ENCODE measurements at places on chromosomes 16 and 17. TPM values are rescaled to one million over a fixed set of nuclear protein-coding genes. Genes with fewer than 3 reads are reported as not detected.

TBC1D3I gene
- not detected for total RNA-seq

WNK4 gene
- total RNA-seq, result not detected

UMOD gene
- total RNA-seq, result not detected

USP43 gene
- total RNA-seq, result 0.24 TPM

ABCC6 gene
- total RNA-seq, result 2.0 TPM

NUP85 gene
- 28.6 TPM for total RNA-seq

PMP22 gene
- 163 TPM for total RNA-seq

ROGDI gene
- total RNA-seq, result 53.6 TPM

HES7 gene
- total RNA-seq, result 0.38 TPM

C16orf96 gene
- total RNA-seq, result 0.10 TPM

SLC35B1 gene
- total RNA-seq, result 48.8 TPM

ANKFY1 gene
- 23.2 TPM for total RNA-seq

DNA sequence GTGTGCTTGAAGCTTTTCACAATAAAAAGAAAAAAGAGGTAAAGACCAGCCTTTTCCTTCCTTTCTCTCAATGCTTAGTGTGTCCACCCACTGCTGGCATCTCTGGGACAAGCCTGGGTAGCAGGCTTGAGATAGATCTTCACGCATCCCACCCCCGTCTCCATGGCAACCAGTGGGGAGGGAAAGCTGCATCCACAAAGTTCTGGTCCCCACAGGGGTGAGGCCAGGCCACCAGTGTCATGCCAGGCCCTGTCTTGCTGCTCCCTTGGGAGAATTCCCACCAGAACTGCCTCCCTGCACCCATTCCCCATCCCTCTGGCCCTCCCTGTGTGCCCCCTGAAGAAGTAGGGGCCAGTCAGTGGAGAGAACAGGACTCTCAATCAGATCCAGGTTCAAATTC, 259.9 kb downstream of the MRTFB start:
- no peak for DNase-seq

- no peak for DNase-seq
Observed at GRCh38 chr17:10447026-10447931, 22.1 kb downstream of the MYH4 start.

DNA sequence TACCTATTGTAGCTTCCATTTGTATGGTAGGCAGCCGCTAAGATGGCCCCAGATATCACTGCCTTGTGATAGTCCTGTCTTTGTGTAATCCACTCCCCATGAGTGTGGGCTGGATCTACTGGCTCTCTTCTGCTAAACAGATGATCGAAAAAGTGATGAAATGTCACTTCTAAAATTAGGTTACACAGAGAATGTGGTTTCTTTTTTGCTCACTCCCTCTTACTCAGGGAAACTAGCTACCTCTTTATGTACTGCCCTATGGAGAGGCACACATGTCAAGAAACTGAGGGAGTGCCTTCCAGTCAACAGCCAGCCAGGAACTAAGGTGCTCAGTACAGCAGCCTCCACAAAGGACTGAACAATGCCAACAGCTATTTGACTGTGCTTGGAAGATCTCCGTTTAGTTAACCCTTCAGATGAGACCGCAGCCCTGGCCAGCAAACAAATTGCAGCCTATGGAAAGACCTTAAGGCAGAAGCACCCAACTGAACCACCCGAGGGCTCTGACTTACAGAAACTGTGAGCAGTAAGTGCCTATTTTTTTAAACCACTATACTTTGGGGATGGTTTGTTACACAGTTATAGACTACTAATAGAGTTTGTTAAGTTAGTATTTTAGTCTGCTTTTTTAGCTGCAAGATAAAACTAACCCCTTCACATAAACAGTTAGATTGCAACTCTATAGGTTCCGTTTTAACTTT, 113.2 kb upstream of the MAF start:
- no peak for DNase-seq

DNA sequence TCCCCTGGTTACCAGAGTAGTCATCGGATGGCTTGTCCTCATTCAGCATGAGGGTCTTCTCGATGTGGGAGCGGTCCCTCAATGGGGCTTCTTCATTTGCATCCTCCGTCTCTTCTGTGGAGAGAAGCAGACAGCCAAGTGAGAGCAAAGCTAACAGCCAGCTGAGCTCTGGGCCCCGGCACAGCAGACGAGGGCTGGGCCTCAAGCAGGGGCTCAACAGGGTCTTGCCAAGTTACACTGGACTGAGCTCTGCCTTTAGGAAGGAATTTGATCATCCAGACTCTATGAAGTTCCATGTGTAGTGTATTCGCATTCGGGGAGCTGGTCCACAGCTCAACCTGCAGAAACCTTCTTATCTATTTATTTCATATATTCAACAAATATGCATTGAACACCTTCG, 37.4 kb downstream of the SRL start:
- no peak for DNase-seq

DNA sequence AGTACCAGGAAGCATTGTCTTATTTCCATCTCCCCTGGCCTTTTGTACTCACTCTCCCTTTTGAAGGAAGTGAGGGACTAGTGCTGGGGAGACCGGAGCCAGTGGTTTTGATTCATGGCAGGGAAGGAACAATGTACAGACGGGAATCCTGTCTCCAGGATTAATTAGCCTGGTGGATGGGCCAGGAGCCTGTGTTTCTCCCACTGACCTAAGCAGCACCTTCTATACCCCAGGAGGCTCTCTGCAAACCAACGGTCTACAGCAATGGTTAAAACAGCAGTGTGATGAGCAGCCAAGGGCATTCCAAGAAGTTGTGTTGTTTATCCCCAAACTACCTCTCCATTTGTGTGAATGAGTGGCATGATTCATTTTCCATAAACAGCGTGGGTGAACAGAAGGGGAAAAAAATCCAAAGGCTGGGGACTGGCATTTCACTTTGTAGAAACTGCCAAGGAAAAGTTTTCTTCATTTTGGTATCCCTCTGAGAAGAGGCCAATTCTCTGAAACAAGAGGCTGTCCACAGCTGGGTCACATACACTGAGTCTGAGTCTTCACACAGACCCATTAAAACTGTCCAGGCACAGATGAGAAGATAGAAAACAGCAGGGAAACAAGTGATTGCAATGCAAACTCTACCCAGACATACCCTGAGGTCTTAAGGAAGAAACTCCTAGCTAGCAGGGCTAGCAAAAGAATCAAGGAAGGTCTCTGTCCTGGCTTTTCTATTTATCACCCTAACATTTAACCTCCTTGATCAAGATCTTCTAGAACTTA, 18.1 kb downstream of the ANKFN1 start:
- DNase-seq, result no peak

GRCh38 chr16:15928261-15929104, 20.9 kb upstream of the ABCC1 start:
- no peak for DNase-seq

GRCh38 chr17:40466298-40466971, 23.2 kb downstream of the IGFBP4 start:
- DNase-seq, result no peak

GRCh38 chr17:17928398-17929287, 43.6 kb downstream of the TOM1L2 start:
- DNase-seq, result no peak

DNA sequence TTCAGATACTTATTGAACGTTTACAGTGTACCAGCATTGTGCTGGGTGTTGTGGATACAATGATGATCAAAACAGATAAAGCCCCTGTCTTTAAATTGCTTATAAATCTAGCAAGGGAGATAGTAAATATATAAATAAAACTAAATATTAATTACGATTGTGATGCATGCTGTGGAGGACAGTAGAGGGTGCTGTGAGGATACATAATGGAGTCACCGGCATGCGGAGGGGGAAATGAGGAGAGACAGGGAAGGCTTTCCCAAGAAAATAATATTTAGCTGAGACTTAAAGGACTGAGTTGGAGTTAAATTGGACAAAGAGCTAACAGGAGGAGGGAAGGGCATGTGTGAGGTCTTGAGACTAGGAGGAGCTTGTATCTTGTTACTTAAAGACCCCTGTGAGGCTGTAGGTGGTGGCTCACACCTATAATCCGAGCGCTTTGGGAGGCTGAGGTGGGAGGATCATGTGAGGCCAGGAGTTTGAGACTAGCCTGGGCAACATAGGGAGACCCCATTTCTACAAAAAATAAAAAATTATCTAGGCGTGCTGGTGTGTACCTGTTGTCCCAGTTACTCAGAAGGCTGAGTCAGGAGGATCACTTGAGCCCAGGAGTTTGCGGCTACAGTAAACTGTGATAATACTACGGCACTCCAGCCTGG, 2.4 kb downstream of the DHRS7B start:
- DNase-seq, result peak; percentile 39

- DNase-seq, result no peak
Observed at GRCh38 chr16:68005786-68006286, 6.6 kb upstream of the DPEP2 start.

- DNase-seq, result no peak
Observed at GRCh38 chr17:66537502-66537901, 235.1 kb downstream of the PRKCA start.

GRCh38 chr17:40349895-40350688, 14.4 kb downstream of the GJD3 start:
- DNase-seq, result no peak

DNA sequence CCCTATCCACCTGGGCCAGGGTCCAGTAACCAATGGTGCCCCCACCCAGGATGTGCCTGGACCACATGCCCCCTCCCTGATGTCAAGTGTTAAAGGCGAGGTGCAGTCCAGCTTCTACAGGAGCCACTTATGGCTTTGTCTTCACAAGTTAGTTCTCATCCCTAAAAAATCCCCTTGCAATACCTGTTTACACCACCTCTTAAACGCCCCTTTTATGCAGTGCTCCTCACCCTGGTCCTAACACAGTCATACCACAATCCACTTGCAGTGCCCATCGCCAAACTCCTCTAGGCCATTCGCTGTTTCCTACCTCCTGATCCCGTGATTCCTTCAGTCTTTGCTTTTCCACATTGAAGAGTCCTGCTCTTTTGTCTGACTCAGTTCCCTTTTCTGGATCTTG, 7.1 kb downstream of the GLYR1 start:
- no peak for DNase-seq

DNA sequence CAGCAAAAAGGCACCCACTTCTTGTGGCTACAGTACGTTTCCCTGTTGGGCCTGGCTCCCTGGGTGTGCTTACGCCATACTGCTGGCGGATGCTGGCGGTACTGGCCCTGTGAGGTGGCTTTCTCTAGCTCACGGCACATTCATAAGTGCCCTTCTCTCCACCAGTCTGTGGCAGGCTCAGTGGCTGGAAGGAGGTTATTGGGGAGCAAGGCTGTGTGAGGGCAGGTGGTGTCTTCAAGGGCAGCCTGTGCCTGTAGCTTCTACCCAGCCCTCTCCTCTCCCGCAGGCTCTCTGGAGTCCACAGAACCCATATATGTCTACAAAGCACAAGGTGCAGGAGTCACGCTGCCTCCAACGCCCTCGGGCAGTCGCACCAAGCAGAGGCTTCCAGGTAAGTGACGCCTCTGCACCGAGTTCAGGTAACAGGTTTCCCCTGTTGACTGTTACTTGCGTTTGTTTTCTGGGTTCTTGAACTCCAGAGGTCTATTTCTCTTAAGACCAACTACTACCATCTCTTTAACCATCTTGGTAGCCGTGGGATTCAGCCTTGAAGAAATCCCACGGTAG, 20.6 kb downstream of the NTAN1 start:
- DNase-seq, result no peak

GRCh38 chr16:49592546-49593423, 219.2 kb downstream of the C16orf78 start:
- no peak for DNase-seq

GRCh38 chr17:65181237-65182061, 44.3 kb downstream of the RGS9 start:
- no peak for DNase-seq

GRCh38 chr17:37098910-37099664, 150.3 kb downstream of the AATF start:
- DNase-seq, result no peak

DNA sequence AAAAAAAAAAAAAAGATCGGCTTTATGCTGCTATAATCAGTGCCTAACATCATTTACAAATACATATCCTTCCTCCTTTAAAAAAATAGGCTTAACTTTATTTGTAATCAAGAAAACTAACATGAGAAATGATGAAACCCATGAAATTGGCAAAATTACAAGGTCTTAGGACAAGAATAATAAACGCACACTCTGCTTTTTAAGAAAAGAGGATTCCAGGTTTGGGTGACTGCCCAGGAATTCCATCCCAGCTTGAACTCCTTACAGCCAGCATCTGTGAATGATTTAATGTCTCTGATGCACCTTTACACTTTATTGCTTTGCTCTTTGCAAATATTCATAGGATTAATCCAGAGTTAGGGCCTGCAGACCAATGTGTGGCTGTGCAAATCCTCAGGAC, 196.0 kb downstream of the CBLN1 start:
- DNase-seq, result no peak

- no peak for DNase-seq
Observed at GRCh38 chr17:37815536-37815935, 70.7 kb upstream of the HNF1B start.

GRCh38 chr17:64209983-64210382, 53.1 kb downstream of the TEX2 start:
- DNase-seq, result no peak

GRCh38 chr16:83312718-83313245, 495.0 kb upstream of the HSBP1 start:
- DNase-seq, result no peak

GRCh38 chr17:80878876-80879722, 112.5 kb upstream of the CHMP6 start:
- peak; percentile 6 for DNase-seq

DNA sequence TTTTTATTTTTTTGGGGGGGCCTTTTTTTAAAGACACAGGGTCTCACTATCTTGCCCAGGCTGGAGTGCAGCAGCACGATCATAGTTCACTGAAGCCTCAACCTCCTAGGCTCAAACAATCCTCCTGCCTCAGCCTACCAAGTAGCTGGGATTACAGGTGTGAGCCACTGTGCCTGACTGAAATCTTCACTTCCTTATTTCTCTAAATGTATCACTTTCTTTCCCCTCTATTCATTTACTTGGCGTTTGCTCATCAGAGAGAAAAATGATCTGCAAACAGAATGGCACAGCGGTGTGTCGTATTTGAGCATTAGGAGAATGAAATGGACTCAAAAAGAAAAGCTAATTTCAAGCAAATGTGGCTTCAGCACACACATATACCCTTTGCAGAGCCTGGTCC, 44.3 kb upstream of the CDH5 start:
- no peak for DNase-seq

GRCh38 chr17:1467898-1468492, 12.0 kb upstream of the CRK start:
- peak; percentile 58 for DNase-seq

Data from left cardiac atrium (tissue), 4 donors.